ENCODE measurements at places on chromosomes 16 and 17.
A peak's percentile ranks its signal among the peaks of the same experiment; 100 is the strongest.

DNA sequence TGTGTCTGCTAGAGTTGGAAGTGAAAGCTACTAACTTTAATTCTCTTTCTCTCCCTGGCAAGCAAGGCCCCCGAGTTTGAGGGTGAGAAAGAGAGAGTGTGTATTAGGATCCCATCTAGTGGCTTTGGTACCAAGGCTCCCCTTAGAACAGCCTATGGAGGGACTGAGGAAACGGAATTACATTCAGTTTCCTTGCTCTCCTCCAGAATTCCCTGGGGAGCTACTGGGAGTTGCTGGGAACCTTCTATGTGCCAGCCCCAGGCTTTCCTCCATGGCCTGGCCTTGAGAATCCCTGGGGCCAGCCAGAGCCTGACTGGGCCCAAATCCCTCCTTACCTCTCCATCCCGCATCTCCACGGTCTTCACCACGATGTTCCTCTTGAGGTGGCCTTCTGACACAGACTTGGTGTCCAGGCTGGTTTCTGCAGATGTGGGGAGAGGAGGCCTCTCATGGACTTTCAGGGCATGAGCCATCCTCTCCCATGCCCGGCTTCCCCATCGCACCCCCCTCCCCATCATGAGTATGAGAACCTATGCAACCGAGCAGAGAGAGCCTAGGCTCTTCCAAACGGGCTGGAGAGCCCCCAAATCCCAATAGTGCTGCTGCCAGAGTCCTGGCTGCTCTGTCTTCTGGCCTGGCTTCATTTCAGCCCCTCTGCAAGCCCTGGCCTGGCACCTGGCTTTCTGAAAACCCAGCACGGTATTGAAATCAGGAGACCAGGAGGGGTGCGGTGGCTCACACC, 7.4 kb downstream of the GFAP start:
- peak; percentile 27 for DNase-seq

GRCh38 chr17:5585287-5585794, 1.0 kb upstream of the NLRP1 start:
- no peak for DNase-seq

DNA sequence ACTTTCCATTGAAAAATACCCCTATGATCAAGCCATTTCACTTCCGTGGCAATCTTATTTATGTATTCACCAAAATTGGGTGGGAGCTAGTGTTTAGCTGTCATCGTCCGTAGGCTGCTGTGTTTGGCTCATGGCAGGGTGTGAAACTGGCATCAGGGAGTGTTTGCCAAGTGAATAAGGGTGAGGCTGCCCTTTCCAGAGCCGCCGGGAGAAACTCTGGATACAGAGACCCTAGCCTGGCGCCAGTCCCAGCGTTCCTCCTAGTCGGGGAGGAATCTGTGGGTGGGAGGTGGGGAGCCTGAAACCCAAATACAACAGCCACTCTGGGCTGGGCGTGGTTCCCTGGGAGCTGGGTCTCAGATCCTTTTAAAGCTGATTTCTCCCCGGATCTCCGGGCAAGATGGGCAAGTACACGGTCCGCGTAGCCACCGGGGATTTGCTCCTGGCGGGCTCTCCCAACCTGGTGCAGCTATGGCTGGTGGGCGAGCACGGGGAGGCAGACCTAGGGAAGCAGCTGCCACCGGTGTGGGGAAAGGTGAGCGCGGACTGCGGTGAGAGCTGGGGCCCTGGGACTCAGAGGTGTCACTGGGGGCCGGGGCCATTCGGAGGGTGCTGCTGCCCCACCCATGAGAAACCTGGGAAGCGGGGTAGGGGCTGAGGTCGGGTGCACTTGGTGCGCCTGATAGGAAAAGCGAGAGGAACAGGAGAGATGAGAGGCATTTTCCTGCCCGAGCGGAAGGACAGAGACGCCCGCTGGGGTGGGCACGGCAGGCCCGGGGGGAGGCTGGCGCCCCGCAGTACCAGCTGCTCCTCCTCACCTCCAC, 62.1 kb upstream of the TEKT1 start:
- DNase-seq = no peak

DNA sequence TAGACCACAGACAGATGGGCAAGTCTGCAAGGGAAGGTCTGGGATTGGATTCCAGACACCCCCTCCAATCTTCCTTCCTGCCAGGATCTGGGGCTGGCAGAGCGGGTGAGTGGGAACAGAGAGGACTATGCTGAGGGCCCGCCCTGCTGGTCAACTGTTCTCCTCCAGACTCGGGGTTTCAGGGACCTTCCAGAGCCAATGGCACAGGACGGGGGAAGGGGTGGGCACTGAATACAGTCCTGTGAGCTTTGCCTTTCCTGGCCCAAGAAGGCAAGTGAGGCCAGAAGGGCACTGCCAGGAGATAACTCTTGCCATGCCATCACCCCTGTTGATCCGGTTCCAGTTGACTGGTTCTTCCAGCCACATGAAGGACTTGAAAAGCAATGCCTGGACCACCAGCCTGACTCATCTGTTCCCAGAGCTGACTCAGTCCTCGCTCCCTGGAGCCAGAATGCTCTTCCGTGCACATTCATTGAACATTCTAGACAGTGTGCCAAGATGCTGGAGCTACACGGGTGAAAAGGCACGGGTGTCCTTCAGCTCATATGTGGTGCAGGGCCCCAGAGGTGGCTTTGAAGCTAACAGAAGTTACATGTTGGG, 533 bp upstream of the MEFV start:
- no peak for DNase-seq

DNA sequence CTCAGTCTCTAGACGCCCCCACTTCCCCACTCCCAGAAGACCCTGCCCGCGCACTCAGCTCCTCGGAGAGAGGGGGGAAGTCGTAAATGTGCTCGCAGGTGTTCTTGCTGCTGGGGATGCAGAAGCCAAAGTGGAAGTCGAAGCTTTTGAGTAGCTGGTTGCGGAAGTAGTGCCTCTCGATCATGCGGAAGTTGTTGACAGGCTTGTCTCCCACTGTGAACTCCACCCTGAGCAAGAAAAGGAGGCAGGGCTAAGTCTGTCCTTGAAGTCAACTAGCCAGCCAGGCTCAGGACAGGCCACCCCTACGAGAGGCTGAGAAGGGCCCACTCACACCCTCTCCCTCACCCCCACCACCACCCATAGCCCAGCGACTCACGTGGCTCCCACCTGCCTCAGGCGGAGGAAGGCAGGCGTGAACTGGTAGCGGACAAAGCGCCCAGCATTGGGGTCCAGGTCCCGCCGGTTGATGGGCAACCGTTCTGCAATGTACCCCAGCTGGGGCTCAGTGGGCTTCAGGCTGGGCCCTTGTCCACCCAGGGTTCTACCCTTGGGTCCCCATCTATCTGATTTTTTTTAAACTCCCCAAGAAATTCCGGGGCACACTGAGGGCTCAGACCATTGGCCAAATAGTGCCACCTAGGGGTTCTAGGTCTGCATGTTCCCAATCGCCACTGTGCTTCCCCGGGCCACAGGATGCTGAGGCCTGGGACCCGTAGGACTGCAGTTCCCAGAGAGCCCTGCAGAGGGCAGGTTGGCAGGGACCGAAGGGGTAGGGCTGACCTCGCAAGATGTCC, 4.6 kb downstream of the UNC119 start:
- peak; percentile 95 for DNase-seq

- DNase-seq = no peak
Measured at GRCh38 chr16:50173316-50173715, 20.2 kb downstream of the TENT4B start.

- peak; percentile 39 for DNase-seq
Measured at GRCh38 chr17:50356418-50356817, 10.5 kb downstream of the XYLT2 start.

DNA sequence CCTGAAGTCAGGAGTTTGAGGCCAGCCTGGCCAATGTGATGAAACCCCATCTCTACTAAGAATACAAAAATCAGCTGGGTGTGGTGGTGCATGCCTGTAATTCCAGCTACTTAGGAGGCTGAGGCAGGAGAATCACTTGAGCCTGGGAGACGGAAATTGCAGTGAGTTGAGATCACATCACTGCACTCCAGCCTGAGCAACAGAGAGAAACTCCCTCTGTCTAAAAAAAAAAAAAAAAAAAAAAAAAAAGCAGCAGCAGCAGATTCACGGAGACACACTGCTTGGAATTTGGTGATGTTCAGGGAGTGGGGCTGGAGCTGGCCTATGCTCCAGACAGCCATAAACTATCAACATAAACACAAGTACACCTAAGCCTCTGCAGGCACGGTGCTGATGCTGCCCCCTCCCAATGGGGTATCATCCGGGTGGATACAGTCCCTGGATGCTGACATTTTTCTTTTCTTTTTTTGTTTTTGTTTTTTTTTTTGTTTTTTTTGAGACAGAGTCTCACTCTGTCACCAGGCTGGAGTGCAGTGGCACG, 39.6 kb upstream of the RHOT1 start:
- peak; percentile 15 for DNase-seq

DNA sequence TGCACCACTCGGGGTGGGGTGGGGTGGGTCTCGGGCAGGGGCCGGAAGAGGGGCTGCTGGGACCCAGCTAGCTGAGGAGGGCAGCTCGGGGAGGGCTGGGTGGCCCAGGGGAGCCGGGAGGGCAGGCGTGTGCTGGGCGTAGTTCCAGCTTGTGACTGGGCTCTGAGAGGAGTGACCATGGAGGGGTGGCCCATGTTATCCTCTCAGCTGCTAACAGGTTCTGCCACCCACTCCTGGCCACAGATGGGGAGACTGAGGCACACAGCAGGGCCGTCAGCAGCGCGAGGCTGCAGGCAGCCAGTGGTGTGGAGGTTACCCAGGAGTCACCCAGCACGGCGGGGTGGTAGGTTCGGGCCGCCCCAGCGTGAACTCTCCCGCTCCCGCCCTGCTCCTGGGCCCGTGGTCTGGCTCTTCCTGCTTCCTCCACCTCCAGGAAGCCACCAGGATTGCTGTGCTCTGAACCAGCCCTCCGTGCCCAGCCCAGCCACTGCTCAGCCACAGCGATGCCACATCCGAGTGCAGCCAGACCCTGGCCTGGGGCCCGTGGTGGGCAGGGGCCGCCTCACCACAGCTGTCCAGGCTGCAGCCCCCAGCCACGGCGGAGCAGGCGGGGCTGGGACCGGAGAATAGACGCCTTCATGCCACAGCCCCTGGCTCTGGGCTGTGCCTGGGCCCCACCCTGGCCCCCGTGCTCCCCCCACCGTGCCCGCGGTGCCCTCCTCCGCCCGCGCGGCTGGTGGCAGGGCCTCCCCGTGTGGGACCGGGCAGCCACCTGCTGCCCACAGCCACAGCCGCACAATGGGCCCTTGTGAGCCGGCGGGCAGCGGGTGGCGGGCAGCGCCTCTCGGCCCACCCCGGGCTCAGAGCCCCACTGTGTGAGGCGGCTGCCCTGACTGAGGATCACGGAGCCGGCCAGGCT, 26.3 kb upstream of the SSTR5 start:
- DNase-seq = no peak

GRCh38 chr17:9842057-9842758, 16.5 kb downstream of the GLP2R start:
- no peak for DNase-seq

DNA sequence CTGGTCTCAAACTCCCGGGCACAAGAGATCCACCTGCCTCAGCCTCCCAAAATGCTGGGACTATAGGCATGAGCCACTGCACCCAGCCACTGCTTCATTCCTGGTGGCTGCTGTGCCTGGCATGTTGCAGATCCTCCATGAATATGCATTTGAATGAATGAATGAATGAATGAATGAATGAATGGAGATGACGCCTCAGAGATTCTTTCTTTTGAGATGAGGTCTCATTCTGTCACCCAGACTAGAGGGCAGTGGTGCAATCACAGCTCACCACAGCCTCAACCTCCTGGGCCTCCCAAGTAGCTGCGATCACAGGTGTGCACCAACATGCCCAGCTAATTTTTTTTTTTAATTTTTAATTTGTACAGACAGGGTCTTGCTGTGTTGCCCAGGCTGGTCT, 5.2 kb downstream of the SPN start:
- DNase-seq = no peak

DNA sequence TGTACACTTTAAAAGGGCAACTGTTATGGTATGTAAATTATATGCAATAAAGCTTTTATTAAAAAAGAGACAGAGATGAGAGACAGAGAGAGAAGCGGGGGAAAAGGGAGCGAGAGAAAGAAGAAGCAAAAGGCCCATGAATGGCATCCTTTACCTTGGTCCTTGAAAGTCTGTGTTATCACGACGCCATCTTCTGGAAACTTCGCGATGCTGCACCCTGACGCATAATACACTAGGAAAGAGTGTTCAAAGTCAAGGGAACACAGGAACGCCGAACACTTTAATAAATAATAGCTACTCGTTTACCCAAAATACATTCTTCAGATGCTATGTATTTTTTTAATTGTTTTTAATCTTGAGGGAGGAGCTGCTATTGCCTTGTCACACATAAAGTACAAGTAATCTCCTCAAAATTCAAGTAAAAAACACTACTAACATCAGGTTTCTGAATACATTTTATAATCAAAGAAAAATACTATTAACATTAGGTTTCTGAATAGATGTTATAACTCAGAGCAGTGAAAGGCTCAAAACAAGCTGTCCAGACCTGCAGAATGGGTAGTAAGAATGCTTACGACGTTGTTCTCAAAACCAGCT, 23.0 kb upstream of the SLC38A8 start:
- peak; percentile 74 for DNase-seq

- DNase-seq = peak; percentile 45
Measured at GRCh38 chr16:6571044-6571443, 761.6 kb upstream of the RBFOX1 start.

DNA sequence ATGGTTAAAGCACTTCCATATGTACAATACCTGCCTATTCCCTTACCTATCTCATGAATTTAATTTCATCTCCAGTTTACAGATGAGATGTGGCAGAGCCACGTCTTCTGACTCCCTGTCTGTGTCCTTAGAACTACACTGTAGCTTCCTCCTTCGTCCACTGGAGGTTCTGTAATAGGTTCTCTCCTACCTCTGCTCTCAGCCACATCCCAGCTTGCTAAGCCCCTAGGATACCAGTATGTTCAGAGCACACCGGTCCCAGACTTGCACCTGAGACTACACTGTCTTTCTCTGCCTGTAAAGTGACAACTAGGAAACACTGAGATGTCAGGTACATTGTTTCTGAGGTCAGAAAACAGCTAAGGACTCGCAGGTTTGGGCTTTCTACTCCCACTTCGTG, 3.8 kb upstream of the RASL10B start:
- DNase-seq = peak; percentile 14

GRCh38 chr17:78664476-78665386, 87.5 kb upstream of the DNAH17 start:
- no peak for DNase-seq

DNA sequence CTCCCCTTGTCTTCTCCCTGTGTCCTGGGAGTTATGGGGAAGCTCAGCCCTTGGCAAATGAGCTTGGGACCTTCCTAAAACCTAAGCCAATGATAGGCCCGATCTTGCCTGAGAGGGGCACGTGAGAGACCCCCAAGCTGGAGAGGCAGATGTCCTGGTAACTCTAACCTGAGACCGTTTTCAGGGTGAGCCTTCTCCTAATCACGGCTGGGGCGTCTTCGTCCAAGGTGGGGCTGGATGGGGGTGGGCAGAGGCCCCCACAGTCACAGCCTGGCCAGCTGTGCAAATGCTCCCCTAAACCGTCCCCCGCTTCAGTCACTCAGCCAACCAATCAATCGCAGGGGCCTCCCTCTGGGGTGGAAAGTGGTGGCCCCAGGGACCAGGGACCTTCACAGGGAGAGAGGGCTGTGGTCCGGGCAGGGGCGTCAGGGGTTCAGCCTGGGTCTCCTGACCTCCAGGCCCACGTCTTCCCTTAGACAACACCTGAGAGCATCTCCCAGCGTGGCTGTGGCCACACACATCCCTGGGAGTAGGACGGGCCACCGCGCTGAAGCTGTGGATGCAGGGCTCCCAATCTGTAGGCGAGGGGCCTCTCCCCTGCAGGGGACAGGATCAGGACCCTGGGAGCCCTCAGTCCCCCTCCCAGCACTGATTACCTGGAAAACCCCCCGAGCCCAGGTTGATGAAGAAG, 30.6 kb downstream of the ACTG1 start:
- DNase-seq = no peak

- DNase-seq = peak; percentile 85
Measured at GRCh38 chr17:81057079-81057730, 22.3 kb downstream of the BAIAP2 start.

Measured in H7 (cell line).